ENCODE measurements at places on chromosomes 3 and 15. TPM values are rescaled to one million over a fixed set of nuclear protein-coding genes. Genes with fewer than 3 reads are reported as not detected.
A peak's percentile ranks its signal among the peaks of the same experiment; 100 is the strongest.

DNA sequence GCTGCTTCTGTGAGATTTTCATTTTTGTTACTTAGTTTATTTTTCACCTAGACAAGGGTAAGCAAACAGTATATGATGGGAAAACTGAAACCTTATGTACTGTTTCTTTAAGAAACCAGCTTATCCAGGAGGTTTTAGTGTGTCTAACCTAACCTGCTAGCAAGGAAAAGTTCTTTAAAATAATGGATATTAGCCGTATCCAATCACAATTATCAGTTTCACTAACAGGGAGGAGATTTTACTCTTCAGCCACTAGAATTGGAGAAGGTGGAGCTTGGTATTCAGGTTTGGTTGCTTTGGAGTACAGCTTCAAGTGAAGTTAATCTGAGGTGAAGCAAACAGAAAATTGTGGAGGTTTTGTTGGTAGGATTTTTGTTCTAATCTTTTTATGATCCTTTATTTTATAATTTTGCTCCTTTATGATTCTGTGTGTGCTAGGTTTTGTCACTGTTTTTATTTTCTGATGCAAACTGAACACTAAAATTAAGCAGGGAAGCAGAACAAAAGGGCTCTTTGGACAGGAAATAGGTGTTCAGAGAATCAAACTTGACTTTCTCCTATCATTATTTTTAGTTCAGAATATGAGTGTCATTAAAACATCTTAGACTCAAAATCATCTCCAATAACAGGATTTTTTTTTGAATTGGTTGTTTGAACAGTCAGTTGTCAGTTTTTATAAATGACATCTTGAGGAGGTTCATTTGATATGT lies 13.0 kb downstream of the ZFAND6 start:
- peak; percentile 57 for DNase-seq

DNA sequence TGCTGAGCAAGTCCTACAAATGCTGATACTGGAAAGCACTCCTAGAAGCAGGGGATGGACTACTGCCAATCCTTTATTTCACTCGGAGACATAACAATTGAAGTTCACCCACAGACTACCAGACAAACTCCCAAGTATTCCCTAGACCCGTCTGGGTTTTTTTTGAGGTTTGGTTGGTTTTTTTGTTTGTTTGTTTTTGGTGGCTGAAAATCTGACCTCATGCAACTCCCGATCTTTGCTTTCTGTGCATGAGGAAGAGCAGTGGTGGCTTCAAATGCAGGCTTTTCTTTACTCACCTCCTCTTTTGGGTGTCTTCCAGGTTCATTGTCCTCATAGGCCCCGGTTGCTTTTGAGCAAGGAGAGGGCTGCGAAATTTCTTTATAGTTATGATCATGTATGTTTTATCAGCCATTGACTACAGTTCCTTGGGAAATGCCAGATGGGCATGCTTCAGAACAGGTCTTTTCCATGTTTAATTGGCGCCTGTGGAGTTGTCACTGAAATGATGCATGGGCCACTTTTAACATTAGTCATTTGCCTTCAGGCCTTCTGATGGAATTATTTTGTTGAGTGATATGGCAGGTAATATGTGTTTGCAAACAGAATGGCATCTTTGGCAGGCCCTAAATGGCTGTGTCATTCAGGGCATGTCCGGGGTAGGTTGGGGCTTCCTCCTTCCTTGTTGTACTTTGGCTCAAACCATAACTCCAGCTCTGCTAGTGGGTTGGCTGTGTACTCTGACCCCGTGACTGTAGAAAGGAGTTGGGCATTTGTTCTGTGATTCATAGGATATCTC lies 81.3 kb upstream of the ZBED2 start:
- DNase-seq = peak; percentile 88

- no peak for DNase-seq
These were observed 261.5 kb upstream of the TPM1 start for GRCh38 chr15:62781081-62781497.

GRCh38 chr3:114112696-114113095 lies 56.2 kb downstream of the QTRT2 start:
- no peak for DNase-seq

GRCh38 chr3:129746629-129747028 lies 140.2 kb upstream of the PLXND1 start:
- no peak for DNase-seq

- no peak for DNase-seq
These were observed 7.4 kb upstream of the SNX22 start for GRCh38 chr15:64144192-64144564.

GRCh38 chr3:119598410-119599098 lies 869 bp downstream of the PLA1A start:
- no peak for DNase-seq

GRCh38 chr3:102036017-102036416 lies 186.7 kb downstream of the NFKBIZ start:
- DNase-seq = no peak

GRCh38 chr15:62612771-62613170 lies 429.8 kb upstream of the TPM1 start:
- no peak for DNase-seq

- DNase-seq = no peak
These were observed 62.5 kb downstream of the ALCAM start for GRCh38 chr3:105429034-105429762.

DNA sequence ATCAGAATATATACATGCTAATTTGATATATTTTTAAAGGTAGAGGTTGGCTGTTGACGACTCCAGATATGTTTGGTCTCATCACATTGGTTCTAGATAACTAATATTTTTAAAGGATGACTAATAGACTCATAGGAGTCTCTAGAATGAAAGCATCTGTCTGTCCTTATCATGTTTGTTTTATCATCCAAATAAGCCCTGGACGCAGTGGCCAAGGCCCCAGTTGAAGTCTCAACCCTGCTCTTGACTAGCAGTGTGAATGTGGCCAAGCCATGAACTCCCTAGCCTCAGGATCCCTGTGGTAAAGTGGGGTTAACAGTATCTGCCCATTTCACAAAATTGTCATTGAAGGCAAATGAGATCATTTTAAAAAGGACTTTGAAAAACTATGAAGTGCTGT lies 53.6 kb downstream of the ABHD2 start:
- no peak for DNase-seq

- DNase-seq = no peak
These were observed 14.0 kb downstream of the PLA2G4D start for GRCh38 chr15:42080186-42080918.

- no peak for DNase-seq
These were observed 165.4 kb downstream of the CTNNB1 start for GRCh38 chr3:41364736-41365135.

DNA sequence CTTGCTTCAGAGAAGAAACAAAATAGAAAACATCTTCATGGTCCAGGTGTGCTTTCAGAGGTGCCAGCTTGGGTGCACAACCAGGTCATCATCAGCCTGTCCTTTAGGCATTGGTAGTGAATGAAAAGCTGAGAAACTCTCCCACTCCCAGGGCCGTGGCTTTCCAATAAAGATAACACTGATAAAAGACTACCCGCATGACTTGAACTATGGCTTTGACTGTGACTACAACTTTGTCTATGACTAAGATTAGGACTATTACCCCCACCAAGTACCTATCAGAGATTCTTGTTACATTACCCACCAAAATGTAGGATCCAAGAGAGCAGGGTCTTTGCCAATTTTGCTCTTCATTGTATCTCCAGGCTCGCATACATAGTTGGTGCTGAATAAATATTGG lies 115.2 kb downstream of the EDEM1 start:
- no peak for DNase-seq

GRCh38 chr3:46673151-46674030 lies 20.1 kb downstream of the ALS2CL start:
- DNase-seq = no peak

DNA sequence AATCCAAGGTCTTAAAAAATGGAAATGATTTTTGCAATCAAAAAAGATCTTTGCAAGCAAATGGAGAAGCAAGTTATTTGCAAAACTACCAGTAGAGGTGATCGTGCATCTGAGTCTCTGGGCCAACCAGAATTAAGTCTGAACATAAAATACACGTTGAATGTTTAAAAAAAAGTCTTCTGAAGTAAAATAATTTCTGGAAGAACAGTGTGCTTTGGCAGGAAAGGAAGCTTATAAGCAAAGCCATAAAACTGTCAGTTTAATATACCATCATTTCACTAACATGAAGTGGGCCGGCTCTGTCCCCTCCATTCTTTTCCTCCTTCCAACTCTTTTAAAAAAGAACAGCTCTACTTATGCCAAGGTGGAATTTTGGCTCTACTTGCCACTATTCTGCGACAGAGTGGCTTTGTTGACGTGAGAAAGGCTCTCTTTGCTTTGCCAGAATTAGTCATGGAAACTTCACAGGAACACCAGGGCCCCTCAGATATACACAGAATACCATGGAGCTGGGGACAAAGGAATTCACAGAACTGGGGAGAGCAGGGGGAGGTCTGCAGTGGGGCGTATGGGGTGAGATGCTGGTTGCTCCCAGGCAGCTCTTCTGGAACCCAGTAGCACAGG lies 29.8 kb downstream of the FSTL1 start:
- no peak for DNase-seq

DNA sequence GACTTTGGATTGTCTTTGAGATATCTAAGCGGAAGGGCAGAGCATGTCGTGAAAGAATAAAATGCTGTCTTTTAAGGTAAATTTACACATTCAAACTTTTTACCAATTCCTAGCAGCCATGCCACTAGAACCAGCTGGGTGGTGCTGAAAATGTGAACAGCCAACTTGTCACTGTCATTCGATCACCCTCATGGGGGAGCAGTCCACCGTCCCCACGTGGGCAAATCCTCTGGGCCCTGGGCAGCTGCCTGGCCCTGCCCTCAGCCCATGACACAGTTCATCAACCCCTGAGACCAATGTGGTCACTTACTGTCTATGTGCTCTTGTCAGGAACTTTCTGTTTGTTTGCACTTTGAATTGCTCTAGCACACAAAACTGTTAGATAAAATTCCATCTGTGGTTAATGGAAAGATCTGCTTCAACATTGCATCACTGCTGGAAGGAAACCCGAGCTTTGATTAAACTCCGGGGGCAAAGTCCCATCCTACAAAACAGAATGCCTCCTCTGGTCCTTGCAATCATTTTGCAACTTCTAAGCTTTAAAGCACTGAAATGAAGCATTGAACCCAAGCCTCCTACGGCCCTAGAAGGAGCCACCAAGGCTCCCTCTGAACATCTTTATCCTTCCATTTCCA lies 50.1 kb downstream of the PCSK6 start:
- DNase-seq = no peak

DNA sequence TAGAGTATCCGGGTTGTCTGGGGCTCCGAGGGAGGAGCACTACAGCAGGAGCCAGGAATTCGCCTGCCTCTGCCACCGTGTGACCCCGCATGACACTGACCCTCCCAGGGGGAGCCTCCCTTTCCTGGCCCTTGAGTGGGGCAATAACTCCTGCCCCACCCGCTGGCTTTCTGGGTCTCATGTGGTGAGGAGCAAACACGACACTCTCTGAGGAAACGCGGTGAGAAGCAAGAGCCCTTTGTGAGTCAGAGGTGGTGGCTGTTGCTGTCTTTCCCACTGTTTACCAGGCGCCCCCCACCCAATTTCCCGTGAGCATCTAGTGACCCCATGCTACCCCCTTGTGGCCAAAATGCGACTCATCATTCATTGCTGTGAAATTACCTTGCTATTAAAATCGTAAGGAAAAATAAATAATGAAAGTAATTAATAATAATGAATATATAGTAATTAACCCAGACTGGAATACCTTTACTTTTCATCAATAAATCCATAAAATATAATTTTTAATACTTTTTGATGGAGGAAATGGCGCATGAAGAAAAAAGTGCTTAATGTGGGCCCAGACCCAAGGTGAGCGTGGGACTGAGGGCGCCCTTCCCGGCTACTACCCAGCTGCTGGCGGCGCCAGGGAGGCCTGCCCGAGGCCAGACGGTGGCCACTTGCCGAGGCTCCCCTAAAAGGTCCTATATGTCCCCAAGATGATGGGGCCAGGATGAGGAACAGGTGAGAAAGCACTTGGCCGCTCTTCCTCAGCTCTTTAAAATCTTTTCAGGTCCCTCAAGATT lies 29.3 kb downstream of the CCNL1 start:
- peak; percentile 94 for DNase-seq

DNA sequence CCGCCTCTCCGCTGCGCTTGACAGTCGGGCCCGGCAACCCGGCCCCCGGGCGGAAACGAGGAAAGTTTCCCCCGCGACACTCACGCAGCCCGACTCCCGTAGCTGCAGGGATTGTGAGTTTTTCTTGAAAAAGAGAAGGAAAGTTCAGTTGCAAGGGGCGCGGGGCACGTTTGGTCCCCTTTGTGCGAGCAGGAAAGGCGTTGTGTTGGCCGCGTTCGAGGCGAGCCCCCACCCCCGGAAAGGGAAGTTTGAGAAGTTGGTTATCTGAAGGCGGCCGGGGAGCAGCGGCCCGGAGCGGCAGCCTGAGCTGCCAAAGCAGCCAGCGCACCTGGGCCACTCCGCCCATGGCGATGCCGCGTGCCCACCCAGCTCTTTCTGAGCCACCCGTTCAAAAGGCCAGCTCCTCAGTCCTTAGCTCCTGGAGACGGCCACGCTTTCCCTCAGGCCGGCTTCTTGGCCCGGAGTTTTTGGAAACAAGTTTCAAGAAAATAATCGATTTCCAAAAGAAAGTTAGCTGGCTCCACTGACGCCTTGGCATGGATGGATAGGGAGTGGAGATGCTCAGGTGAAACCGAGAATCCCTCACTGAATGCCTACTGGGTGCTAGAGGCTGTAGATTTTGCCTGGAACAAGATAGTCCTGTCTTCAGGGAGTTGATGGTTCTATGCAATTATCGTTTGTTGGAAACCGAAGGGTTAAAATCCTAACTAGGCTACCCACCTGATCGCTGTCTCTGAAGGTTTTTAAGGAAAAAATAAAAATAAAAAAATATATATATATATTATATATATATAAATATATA lies 832 bp downstream of the TGFBR2 start:
- peak; percentile 84 for DNase-seq

- DNase-seq = peak; percentile 68
These were observed 25.6 kb downstream of the CDCP1 start for GRCh38 chr3:45120359-45121158.

DNA sequence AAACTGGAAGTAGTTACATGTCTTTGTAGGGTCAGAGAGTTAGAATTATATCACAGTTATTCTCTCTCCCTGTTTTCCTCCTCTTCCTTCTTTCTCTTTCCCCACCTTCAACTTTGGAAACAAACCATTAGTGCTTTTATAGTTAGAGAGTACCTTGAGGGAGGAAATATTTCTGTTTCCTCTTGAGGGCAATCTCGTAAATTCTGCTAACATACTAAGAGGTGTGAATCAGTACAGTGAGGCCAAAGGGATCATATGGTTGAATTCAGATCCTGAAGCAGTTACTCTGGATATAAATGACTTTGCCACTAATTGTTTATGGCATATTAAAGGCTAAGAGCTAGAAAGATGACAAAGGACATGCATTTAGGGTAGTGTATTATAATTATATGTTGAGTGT lies 60.3 kb upstream of the CCNL1 start:
- DNase-seq = no peak

Gene NUP210
- total RNA-seq = 23.8 TPM

Gene MAPKAPK3
- 45.1 TPM for total RNA-seq

Gene NEK10
- total RNA-seq = 0.88 TPM

Gene DZIP1L
- 0.89 TPM for total RNA-seq

Gene REC114
- total RNA-seq = not detected

Gene SEMA3F
- 14.7 TPM for total RNA-seq

Gene CACNA2D2
- total RNA-seq = 3.3 TPM

Gene CYP1A1
- total RNA-seq = not detected

Gene GLDN
- 3.7 TPM for total RNA-seq

Gene LRRC34
- total RNA-seq = 0.77 TPM

Gene STAB1
- total RNA-seq = 46.5 TPM

Gene CCR8
- total RNA-seq = 0.47 TPM

Gene NSUN3
- total RNA-seq = 18.8 TPM

Gene SENP7
- total RNA-seq = 8.6 TPM

Gene CD276
- total RNA-seq = 49.9 TPM
